Caki2 (cell line): ENCODE measurements at places on chromosomes 7 and 10.

GRCh38 chr10:88064608-88065382 is 201.4 kb downstream of the PTEN start:
- DNase-seq = no peak

DNA sequence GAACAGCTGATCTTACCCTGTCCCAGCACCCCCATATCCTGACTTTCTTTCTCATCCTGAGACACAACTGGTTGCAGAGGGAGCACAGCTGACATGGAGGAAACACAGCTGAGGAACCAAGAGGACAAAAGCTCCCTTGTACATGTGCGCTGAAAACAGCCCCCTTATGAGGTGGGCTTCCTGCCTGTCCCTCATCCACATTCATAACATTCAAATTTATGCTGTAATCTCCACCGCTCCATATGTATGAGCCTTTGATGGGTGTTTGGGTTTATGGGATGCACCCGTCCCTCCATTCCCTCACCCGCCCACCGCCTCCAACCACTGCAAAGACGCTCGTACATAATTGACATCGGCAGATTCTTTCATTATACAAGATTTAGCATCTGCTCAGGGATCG is 49.6 kb upstream of the BTRC start:
- DNase-seq = no peak

- DNase-seq = no peak
Measured at GRCh38 chr10:17850501-17850900, 41.4 kb downstream of the MRC1 start.

- DNase-seq = no peak
Measured at GRCh38 chr10:70441895-70442309, 421 bp upstream of the NODAL start.

DNA sequence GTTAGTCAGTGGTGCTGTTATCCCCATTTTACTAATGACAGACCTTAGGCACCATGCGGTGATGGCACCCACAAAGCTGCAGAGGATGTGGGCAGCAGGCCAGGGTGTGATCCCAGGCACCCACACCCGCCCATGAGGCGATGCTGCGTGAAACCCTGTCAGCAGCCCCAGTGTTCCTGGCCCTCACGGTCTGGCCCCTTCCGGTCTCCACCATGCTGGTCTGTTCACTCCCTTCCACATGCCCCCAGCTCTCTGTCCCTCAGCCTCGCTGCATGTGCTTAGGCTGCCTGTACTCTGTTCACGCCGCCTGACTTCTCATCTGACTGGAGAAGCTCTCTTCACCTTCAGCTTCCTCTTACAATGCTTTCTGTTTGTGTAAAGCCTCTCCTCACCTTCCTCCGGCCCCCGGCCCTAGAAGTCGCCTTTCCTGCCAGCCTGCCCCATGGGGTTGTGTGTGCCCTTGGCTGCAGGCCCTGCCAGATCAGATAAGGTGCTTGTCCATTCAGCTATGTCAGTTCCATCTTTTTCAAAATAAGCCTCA is 17.6 kb upstream of the ORAI2 start:
- DNase-seq = no peak

- no peak for DNase-seq
Measured at GRCh38 chr10:52897162-52897561, 124.6 kb upstream of the MBL2 start.

- no peak for DNase-seq
Measured at GRCh38 chr10:105068497-105068896, 427.4 kb downstream of the SORCS3 start.

- no peak for DNase-seq
Measured at GRCh38 chr10:108230478-108231170, 1066.1 kb upstream of the SORCS1 start.
